ENCODE measurements at places on chromosomes 1 and 21.

- no peak for DNase-seq
These were observed 4.7 kb downstream of the TNN start for GRCh38 chr1:175072099-175072951.

DNA sequence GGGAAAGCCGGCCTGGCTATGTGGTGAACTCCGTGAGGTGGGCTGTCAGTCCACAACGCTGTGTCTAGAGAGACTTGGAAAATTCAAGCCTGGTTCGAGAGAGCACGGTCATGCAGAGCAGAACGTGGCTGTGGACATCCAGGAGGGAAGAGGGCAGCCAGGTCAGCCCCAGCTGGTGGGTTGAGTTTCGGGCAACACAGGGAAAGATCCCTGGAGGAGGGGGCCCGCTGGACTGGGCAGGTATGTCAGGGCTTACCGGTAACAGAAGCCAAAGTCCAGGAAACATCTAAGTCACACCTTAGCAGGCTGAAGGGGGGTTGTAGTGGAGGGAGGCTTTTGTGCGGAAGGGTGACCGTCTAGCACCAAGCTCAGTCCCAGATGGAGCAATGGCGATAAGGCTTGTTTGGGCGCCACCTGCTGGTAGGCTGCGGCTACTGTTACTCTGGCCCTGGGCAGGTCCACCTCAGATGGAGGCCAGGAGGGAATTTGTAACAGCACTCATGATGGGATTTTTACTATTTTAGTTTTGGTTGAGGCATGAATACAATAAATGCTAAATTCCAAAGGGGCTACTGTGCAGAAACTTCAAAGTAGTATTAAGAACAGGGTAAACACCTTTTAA lies 143.3 kb upstream of the ZNF644 start:
- DNase-seq: peak; percentile 43

GRCh38 chr1:94873520-94874351 lies 53.2 kb downstream of the CNN3 start:
- DNase-seq: no peak

DNA sequence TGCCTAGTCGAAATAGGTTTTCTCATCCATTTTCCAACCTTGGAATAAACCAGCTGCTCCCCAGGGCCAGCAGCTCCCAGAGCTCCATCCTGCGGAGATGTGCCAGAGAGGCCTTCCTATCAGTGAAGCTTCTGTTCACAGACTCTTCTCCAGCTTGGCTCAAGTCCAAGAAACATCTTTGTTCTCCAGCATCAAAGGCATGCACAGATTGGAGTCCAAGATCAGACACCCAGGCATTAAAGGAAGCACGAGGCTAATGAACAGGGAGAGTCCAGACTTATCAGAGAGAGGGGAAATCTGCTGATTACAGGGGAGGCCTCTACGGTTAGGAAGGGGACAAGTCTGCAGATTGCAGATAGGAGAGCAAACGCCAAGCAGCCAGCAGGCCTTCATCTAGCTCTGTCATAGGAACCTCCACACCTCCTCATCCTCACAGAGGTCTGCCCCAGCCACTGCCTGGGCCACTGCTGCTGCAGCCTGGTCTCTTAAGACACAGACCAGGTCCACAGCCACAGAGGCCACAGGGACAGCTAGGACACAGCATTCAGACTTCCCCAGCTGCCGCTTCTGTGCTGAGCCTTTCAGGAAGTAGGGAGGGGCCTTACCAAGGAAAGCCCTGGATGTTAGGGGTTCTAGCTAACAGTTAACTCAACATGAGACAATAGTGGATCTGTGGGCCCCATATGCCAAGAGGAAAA lies 3.4 kb downstream of the PRR9 start:
- no peak for DNase-seq

Data from stimulated activated naive CD4-positive, alpha-beta T cell (primary cell).